ENCODE measurements at places on chromosomes 13 and 19.

GRCh38 chr19:38392707-38393308 lies 4.3 kb downstream of the SPRED3 start:
- no peak for DNase-seq

GRCh38 chr19:34482380-34483250 lies 1.1 kb downstream of the WTIP start:
- DNase-seq, result no peak

DNA sequence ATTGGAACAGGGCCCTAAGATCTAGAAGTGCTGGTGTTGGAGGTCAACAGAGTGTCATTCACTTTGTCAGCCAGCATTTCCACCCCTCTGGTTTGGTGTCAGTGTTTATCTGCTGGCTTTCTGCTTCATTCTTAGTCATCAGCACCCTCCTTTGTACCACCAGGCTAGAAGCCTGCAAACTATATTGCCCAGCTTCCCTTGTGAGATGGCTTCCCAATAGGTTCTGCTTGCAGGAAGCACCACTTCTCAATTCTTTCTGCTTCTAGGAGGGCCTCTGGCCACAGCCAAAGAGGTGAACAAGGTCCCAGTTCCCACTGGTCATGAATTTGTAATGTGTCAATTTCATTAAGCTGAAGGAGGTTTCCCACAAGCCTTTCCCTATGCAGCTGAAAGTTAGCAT lies 36.4 kb upstream of the CALM3 start:
- DNase-seq, result no peak

DNA sequence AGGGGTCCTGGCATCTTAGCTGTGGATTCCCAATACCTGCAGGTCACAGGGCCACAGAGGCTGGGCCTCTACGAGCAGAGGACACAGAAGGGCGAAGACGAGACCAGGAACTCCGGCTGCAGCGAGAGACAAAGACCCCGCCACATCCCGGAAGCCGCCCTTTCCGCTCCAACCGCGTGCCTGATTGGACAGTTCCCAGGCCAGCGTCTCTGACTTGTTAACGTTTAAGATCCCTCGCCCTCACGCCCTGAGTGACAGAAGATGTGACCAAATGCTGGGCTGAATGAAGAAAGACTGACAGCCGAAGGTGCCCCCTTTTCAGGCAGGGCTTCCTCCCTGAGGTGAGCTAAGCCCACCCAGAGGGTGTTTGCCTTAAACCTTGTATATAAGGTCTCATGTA lies at the start of gene ZNF98:
TSS of gene ZNF98 (minus strand) at position 136 of the 400 bp plus-strand sequence. CDS start at position 14, 122 bp downstream.
- no peak for DNase-seq

GRCh38 chr19:10137751-10138682 lies 18.3 kb upstream of the EIF3G start:
- DNase-seq, result no peak

GRCh38 chr13:23021906-23022305 lies 158.9 kb upstream of the SGCG start:
- DNase-seq, result no peak

DNA sequence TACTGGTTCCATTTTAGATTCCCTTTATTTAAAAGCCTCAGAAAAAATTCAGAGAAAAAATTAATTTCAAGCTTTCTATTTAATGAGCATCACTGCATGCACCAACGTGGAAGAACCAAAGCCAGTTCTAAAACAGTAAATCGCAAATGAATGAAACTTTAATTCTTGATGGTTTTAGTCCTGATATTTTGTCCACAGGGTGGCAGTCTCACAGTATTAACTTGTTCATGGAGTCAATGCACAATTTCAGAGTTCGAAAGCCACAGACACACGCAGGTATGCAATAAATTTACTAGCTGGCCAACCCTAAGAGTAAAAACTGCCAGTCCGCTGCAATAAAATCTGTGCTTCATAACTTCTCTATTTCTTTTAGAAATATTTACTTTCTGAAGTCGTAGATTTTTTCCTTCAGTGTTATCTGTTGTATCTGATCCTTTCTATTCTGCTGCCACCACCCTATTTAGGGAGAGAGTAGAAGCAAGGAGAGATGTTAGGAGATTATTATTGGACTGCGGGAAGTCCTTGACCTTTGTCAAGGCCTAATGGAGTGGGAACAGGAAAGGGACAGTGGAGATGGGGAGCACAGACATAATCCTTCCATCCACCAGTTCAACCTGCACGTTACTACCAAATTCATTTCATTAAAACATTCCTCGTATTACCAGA lies 7.0 kb upstream of the WBP4 start:
- no peak for DNase-seq

DNA sequence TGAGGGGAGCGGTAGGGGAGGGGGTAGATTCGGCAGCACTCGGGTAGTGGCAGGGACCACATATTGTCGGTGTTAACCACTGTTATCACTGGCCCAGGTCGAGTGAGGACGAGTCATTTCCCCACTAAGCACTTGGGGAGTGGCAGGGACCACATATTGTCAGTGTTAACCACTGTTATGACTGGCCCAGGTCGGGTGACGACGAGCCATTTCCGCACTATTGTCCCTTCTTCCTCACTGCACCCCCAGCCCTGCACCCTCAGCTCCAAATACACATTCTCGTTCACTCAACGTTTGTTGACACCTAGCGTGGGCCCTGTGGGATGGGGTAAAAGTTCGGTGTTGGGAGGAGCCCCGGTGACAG lies 467 bp upstream of the CLN5 start:
- DNase-seq, result no peak

DNA sequence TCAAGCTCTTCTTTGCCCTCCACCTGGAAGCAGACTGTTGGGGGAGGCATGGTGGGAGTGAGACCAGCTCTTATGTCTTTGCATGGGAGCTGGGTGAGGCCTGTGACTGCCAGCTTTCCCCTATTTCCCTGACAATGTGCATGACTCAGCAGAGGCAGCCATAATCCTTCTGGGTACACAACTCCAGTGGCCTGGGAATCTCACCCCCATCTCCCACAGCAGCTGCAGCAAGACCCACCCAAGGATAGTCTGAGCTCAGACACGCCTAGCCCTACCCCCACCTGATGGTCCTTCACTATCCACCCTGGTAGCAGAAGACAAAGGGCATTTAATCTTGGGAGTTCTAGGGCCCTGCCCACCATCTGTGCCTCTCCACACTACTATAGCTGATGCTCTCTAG lies 41.4 kb upstream of the FGF14 start:
- no peak for DNase-seq

- no peak for DNase-seq
Observed at GRCh38 chr13:109401307-109401706, 385.1 kb downstream of the IRS2 start.

GRCh38 chr13:35598233-35598632 lies 121.7 kb upstream of the MAB21L1 start:
- DNase-seq, result no peak

DNA sequence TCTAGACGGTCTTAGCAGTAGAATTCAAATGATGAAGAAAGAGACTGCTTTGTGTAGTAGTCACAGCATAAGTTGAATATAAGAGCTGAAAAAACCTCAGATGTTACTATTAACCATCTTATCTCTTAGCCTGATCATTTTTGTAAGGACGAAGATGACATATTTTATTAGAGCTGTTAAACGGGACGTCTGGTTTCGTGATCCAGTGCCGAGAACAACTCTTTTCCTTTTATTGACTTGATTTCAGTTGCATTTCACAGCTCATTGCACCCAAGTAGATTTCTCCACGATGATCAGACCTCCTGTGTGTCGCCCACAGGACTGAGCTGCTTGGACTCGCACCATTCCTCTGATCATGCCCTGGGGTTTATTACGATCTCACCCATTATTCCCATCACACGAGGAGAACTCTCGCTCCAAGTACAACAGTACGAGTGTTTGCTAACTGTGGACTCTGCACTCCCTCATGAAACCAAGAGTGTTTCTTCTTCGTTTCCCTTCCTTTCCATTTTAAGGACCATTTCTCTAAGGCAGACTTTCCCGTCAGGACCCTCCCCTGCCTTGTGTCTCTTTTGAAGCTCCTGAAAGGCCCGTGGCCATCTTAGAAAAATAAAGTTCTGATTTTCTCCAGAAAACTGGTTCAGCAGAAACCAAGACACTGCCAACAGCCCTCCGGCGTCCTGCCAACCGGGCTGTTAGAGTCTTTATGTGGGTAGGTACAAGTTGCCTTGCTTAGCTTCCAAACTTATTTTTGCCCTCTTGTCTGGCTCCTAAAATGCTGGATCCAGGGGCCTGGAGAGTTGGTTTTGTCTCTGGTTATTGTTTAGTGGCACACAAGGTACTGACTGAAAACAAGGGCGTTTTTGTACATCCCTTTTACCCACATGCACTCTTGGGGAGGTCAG lies 48.2 kb upstream of the RNF113B start:
- DNase-seq, result no peak

DNA sequence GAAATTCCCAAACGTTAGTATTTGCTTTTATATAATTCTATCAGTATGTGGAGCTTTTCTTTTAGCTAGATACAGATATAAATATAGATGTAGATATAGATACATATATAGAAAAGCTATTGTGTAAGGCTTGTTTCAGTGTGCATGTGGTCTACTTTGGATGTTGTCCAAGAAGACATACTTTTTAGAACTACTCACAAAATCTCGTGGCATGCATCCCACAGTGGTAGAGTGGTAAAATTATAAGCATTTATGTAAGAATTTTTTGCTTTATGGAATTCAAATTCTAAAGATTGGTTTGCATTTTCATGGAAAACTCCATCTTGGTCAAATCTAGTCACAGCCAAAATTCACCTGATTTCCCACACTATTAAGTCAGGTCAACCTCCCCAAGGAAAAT lies 880.4 kb downstream of the EFNB2 start:
- no peak for DNase-seq

DNA sequence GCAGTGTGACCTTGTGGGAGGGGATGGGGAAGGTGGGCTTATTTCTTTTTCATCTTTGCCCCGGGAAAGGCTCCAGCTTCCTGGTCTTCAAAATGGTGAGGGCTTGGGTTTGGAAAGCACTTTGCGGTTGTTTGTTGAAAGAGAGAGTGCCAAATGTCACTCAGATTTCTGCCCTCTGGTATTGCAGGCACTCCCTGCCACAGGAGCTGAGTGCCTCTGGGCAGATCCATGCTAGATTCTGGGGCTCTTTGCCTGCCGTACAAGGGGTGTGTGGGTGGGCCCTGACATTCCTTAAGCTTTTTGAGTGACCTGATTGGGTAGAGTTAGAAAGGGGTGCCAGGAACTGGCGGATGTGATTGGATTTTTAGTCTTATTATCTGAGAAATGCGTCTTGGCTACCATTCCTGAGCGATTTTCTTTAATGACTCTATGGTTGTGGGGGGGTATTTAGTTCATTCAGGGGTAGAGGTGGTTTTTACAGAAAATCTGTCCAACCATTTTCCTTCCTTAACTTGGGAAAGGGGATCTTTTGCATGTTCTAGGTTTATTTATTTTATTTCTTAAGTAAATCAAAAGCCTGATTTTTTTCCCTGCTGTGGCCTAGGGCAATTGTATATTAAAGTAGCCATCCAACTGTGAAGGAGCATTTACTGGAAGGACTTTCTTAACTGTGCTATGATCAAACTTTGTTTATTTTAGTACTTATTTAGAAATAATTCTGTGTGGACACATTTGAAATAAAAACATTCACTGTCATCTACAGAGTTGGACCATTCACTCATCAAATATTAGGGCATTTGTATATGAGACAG lies 3.2 kb downstream of the ARHGAP35 start:
- peak; percentile 75 for DNase-seq

- DNase-seq, result peak; percentile 84
Observed at GRCh38 chr19:5103061-5103701, 134.3 kb downstream of the KDM4B start.

GRCh38 chr13:93289053-93289452 lies 62.4 kb downstream of the GPC6 start:
- DNase-seq, result no peak

- no peak for DNase-seq
Observed at GRCh38 chr13:110213461-110214074, 93.4 kb downstream of the COL4A1 start.

GRCh38 chr19:8612807-8613171 lies 2.3 kb upstream of the ADAMTS10 start:
- no peak for DNase-seq

- no peak for DNase-seq
Observed at GRCh38 chr13:36323951-36324566, 22.1 kb downstream of the SPART start.

- no peak for DNase-seq
Observed at GRCh38 chr13:38341149-38341692, 8.4 kb upstream of the UFM1 start.

DNA sequence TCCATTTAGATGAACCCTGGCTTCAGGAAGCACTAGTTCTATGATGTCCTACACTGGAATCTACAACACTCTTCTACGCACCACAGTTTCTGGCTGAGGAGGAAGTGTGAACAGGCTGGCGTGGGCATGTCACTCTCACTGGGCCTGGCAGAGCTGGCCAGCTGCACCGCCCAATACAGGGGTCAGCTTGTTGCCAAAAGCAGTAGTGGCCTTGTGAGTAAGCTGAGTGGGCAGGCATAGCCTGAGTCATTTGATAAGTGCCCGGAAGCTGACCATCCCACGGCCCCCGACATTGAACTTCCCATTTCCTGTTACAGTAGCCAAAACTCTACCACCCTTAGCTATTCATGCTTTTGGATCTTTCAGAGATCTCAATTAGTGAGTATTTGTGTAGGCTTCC lies 240.9 kb upstream of the SERP2 start:
- DNase-seq, result no peak

DNA sequence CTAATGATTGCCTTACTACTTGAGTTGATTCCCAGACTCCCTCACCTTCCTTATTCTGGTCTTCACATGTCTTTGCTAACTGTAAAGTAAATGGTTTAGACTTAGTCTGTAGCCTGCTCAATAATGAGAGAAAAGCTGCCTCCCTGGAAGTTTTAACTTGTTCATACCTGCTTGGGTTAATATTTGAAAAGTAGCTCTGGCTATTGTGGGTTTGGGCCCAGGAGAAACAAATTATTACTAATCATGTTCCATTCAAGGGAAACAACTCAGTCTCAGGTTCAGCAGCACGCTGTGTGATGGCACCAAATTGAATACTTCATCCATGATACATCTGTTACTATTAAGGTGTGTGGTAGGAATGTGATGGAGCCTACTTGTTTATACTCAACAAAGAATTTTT lies 75.0 kb downstream of the ZMYM2 start:
- no peak for DNase-seq

DNA sequence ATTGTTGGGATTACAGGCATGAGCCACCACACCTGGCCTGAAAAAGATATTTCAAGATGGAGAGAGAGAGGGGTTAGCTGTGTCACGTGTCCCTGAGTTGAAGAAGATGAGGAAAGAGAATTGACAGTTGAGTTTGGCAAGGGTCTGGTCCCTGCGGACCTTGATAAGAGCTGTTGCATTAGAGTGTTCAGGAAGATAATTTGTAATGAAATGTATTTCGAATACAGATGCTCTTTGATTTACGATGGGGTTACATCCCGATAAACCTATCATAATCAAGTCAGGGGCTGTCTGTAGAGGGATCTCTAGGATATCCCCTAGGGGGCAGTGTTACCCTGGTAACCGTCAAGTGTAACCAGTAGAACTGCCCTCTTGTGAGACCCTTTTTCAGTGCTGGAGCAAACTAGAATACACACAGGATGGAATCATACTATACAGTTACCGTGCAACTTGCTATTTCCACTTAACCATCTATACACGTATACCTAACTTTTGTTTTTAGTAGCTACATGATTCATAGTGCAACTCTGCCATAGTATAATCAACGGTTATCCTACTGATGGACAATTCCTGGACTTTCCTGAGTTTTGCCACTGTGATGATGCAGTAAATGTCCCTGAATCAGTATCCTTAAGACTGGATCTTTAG lies 1.5 kb upstream of the ELOF1 start:
- peak; percentile 59 for DNase-seq
